ENCODE measurements at places on chromosomes 16 and 17.

- DNase-seq = no peak
Observed at GRCh38 chr16:88575251-88575650, 5.0 kb downstream of the ZC3H18 start.

DNA sequence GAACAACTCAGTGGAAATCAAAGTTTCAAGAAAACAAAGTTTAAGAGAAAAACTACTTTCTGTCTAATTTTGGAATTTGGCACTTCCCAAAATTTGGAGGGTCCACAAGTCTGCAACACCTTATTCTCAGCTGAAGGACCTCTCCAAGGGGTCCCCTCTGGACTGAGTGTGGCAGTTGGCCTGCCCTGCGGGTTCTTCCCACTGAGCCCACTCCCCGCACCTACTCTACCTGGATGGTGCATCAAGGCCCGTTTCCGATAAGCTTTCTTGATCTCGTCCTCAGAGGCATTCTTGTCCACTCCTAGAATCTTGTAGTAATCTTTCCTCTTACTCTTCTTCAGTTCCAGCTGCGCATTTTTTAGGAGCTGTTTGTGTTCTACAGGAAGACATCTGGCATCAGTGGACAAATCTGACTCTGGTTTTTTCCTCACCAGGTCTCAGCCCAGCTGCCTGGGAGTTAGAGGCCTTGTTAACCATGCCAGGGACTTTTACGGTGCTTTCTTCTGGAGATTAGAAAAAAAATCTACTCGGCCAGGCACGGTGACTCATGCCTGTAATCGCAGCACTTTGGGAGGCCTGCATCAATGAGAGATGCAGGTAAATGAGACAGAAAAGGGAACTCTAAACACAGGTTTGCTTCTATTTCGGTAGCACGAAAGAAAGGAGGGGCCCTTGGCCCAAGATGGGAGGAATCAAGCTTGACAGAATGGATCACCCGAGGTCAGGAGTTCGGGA lies 15.6 kb downstream of the CNP start:
- no peak for DNase-seq

- no peak for DNase-seq
Observed at GRCh38 chr17:43928609-43929008, 13.7 kb downstream of the PPY start.

GRCh38 chr17:72311004-72311403 lies 190.2 kb downstream of the SOX9 start:
- DNase-seq = no peak

- DNase-seq = peak; percentile 82
Observed at GRCh38 chr17:15966183-15966878, 21.4 kb downstream of the ADORA2B start.

GRCh38 chr17:29838961-29839360 lies 91.1 kb downstream of the SSH2 start:
- DNase-seq = peak; percentile 53

DNA sequence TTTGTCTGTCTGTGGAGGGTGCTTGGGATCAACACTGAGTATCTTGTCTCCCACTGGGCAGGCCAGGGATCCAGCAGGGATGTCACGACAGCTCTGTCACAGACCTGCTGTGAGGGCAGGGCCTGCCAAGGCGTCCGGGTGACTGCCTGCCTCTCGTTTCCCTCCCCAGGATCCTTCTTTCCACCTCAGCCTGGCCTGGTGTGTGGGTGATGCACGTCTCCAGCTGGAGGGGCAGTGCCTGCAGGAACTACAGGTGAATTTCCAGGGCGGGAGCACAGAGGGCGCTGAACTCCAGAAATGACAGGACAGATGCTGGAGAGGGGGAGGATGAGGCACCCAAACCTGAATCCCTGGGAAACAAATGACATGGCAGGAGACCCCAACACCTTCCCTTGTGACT lies 6.8 kb upstream of the MMP15 start:
- peak; percentile 68 for DNase-seq

GRCh38 chr17:30248786-30249185 lies 13.3 kb upstream of the SLC6A4 start:
- DNase-seq = no peak

DNA sequence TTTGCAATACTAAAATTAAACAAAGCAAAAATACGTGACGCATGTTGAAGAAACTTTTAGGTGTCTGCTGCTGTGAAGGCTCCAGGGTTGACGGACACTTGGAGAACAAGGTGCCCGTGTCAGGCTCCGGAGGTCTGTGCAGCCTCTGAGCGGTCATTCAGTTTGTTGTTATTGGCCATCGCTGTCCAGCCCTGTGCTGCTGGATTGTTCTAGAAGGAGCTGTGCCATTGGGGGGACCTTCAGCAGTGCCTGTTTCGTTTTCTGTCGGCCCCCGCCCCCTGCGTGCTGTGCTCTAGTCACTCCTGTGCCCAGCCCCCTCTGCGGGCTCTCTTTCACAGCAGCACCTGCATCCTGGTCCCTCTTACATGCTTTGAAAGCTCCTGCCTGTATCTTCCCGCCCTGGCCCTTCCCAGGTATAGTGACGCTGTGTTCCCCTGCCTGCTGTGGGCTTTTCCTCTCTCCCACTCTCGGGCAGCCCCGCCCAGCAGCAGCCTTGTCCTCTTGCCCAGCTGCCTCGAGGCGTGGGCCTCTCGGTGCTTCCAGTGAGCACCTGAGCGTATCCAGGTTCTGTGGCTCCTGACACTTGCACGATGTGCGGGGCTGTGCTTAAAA lies 50.7 kb downstream of the RNF213 start:
- DNase-seq = no peak

DNA sequence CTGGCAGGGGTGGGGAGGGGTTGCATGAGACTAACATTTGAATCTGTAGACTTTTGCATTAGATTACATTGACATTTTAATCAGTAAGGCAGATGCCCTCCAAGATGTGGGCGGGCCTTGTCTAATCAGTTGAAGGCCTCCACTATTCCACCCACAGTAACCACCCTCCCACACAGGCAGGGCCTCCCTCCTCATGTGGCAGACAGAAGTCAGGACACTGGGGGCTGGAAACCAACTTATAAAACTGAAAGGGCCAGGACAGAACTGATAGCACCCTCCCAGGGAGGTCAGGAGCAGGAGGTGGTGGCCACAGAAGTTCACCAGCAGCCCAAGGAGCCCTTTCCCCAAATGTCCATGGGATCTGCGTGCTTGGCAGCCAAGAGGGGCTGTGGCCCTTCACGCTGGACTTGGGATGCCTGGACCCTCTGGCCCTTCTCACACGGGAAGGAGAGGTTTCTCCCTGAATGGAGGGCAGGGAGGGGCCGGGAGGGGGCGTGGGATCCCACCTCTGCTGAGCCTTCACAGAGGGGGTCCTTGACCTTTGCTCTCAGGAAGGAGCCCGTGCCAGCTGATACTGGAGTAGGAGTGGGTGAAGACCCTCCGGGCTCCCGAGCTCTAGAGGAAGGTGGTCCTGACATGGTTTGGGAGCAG lies 4.6 kb downstream of the PYCR1 start:
- no peak for DNase-seq

GRCh38 chr17:36525888-36526287 lies 8.8 kb downstream of the MYO19 start:
- DNase-seq = no peak

GRCh38 chr16:56600398-56600999 lies 7.9 kb upstream of the MT2A start:
- DNase-seq = peak; percentile 31

DNA sequence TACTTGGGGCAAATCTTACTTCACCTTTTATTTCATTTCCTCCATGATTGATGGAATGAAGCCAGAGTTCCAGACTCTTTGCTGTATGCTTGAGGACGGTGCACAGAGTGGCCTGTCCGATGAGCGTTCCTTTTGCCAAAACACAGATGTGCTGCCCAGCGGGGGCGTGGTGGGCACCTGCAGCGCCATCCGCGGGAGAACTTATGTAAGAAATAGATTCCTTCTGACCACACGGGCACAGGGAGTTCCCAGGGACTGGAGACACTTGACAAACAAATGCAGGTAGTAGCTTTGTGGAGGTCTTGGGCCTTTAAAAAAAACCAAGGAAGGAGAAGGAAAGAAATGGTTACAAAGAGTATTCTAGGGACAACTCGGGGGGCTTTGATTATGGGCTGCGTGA lies 30.6 kb downstream of the CRAMP1 start:
- no peak for DNase-seq

GRCh38 chr16:87044032-87044382 lies 273.2 kb downstream of the C16orf95 start:
- DNase-seq = no peak

DNA sequence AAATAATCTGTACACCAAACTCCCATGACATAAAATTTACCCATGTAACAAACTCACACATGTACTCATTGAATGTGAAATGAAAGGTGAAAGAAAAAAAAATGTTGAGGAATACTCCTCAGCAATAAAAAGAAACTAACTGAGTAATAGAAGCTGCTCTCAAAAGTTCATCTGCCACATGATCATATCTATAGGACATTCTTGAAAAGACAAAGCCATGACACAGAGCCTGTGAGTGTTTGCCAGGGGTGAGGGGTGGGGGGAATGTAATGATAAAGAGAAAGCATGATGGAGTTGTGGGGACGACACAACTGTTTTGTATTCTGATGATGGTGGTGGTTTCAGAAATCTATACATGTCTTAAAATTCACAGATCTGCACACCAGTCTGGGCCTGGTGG lies 52.2 kb upstream of the TMC5 start:
- no peak for DNase-seq

GRCh38 chr17:75472119-75472518 lies 15.7 kb downstream of the TMEM94 start:
- no peak for DNase-seq

- no peak for DNase-seq
Observed at GRCh38 chr16:4052096-4052495, 64.1 kb downstream of the ADCY9 start.

- peak; percentile 42 for DNase-seq
Observed at GRCh38 chr16:2902337-2903130, 9.2 kb upstream of the FLYWCH1 start.

- DNase-seq = no peak
Observed at GRCh38 chr17:30517786-30518185, 40.6 kb downstream of the GOSR1 start.

DNA sequence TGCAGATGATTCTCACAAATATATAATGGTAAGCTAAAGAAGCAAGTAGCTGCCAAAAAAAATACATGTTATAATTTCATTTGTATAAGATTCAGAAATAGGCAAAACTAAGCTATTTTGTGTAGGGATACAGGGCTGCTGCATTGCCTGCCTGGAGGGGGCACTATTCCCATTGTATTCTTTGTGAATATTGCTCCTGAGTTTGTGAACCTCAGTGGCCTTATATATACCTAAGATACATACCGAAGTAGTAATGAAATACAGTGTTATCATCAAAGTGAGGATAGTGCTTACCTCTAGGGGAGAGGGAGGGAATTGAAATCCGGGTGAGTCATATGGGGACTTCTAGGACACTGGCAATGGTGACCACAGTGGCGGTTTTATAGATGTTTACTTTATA lies 53.5 kb downstream of the C17orf58 start:
- DNase-seq = no peak

DNA sequence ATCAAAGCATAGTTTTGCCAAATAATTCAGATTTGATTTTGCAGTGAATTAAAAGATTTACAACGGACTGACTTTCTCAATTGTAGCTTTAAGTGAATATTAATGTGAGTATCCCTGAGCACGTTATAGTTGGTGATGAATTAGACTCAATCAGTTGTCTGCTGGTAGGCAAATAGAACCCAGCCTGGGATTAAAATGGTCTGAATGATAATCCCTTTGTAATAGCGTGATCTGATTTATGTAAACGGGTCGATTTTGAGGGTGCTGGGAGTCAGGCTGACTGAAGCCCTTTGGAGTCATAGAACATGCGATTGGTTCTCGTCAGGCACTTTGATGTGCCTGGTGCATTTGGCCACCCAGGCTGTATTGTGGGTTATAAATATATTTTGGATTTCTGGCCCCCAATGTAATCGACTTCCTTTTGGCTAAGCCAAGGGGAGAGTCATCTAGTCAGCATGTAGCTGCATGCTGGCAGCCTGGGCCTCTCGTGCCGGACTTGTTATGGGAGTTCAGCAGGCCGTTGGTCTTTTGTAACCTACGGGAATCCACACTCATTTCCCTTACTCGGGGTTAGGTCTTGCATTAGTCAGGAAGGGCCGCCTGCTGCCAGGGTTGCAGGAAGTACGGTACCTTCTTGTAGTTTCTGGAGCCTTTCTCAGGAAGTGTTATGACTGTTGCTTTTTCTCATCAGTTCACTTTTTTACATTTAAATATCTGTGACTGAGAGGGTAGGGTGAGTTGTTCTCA lies 5.4 kb downstream of the PGS1 start:
- no peak for DNase-seq

DNA sequence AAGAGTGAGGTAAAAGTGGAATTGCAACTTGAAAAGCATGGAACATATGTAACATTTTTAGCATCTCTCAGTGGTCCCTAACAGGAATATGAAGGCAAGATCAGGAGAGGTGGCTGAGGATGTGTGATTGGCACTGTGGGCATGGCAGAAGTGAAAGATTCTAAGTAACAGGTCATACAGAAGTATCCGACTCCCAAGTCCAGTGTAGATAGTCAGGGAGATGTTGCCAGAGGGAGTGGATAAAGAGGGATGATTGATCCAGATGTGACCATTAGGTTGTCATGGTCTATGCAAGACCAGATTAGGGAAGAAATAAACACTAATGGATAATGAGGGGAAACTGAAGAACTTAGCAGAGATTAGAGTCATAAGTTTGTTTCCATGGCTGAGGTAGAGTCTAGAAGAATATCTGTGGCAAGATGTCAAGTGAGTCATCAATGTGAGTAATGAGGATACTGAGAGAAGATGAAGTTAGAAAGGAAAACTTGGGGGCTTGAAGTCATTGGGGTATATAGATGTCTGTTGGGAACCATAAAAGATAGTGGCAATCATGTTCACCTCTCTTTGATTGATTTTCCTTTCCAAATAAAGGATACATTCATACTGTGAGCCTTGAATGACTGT lies 23.9 kb upstream of the CAPNS2 start:
- no peak for DNase-seq

- DNase-seq = no peak
Observed at GRCh38 chr16:22764662-22765327, 49.2 kb upstream of the HS3ST2 start.

DNA sequence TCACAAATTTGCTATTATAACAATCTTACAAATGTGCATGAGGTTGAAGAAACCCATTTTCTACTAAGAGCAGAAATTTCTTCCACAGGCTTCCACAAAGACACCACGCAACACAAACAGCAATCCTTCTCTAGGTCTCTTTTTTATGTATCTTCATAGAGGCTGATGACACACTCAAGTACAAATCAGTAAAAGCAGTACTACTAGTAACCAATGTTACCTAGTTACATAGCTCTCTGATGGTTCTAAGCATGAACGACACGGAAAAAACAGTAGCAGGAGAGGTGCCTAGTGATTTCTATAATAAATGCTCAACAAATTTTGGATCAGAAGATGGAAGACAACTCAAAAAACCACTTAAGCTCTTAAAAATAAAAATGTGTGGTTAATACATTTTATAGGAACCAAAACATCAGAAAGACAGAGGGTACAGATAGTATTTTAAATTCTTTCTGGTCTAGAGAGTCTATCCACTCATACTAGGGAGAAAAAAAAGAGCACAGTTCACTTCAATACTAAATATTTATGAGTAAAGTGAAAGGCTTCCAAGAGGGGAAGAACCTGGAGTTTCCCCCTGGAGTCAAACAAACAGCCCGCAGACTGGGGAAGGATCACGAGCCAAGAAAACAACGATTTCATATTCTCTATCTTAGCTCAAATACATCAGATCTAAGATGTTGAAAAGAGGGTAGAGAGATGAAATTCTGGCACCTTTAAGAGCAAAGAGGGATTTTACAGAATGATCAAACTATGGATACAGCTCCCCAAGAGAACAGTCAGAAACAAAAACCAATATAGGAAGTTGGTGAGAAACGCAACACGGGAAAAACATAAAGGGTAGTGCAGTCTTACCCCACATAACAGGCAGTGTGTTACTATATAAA lies 40.2 kb downstream of the SMG6 start:
- no peak for DNase-seq

Data from WTC11 (cell line).